ENCODE measurements at places on chromosomes 13 and 19. TPM values are rescaled to one million over a fixed set of nuclear protein-coding genes. Genes with fewer than 3 reads are reported as not detected.

DNA sequence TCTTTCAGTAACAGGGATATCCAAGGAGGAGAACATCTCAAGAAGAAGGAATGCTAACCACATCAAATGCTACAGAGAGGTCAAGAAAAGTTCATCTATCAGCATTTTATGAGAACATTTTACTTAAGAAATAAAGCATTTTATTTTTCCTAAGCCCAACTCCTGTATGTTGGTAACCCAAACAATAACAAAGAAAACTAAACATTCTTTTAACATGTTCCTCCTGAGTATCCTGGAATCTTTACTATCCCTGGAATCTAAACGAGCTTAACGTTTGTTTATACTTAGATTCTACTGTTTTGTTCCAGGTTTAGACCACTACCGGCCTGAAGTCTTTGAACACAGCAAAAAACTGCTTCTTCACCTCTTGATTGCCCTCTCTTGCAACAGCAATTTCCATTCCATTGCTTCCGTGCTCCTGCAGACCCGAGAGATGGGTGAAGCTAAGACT lies 89.7 kb downstream of the ZAR1L start:
- DNase-seq: no peak
- no peaks in the 10 kb centered on the region for H3K4me1 ChIP-seq
- no peak overlapping the region for H3K4me3 ChIP-seq

Gene RDH8
- total RNA-seq: not detected

Gene NLRP7
- not detected for total RNA-seq

- DNase-seq: no peak
- H3K4me3 ChIP-seq: no peak overlapping the region
- peaks cover 19% of the 10 kb centered on the region for H3K36me3 ChIP-seq
- H3K27ac ChIP-seq: no peak overlapping the region
- no peaks in the 10 kb centered on the region for H3K4me1 ChIP-seq
- no peaks in the 10 kb centered on the region for H3K27me3 ChIP-seq
Measured at GRCh38 chr13:97384371-97384770, 49.6 kb upstream of the RAP2A start.

GRCh38 chr13:113080901-113081521 lies 24.6 kb upstream of the F7 start:
- H3K4me1 ChIP-seq: no peaks in the 10 kb centered on the region
- no peaks in the 10 kb centered on the region for H3K27me3 ChIP-seq
- no peak overlapping the region for H3K4me3 ChIP-seq
- DNase-seq: no peak
- no peak overlapping the region for H3K27ac ChIP-seq

- H3K27ac ChIP-seq: no peak overlapping the region
- H3K27me3 ChIP-seq: no peaks in the 10 kb centered on the region
- H3K4me3 ChIP-seq: no peak overlapping the region
- H3K36me3 ChIP-seq: no peaks in the 10 kb centered on the region
- no peaks in the 10 kb centered on the region for H3K4me1 ChIP-seq
Measured at GRCh38 chr19:13633109-13633508, 126.8 kb upstream of the CACNA1A start.

DNA sequence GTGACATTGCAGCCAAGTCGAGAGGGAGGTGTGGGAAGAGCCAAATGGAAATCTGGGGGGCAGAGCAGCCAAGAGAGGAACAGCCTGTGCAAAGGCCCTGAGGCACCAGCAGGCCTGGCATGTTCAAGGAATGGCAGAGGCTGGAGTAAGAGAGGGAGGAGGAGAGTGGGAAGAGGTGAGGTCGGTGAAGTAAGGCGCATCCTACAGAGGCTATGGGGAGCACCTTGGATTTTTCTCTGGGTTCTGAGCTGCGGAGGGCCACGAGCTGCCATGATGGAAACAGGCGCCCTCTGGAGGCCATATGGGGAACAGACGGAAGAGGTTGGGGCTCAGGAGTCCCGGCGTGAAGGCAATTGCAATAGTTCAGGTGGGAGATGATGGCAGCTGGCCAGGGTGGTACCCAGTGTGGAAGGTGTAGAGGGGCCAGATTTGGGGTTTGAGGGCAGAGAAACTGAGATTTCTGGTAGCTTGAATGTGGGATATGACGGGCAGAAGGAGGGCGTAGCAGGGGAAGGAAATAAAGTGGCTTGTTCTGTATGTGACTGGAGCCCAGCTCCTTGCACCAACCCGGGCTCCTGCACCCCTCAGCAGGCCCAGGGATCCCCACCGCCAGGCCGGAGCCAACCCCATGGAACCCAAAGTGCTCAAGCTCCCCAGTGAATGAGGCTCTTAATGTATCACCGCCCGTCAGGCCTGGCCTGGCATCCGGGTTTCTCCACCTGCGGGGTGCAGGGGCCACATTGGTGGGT lies 20.5 kb upstream of the STRN4 start:
- no peak overlapping the region for H3K27ac ChIP-seq
- H3K4me1 ChIP-seq: no peaks in the 10 kb centered on the region
- H3K4me3 ChIP-seq: no peak overlapping the region
- no peaks in the 10 kb centered on the region for H3K27me3 ChIP-seq

Gene SULT2B1
- total RNA-seq: not detected

GRCh38 chr19:41334793-41335192 lies 18.9 kb downstream of the TGFB1 start:
- peaks cover 5% of the 10 kb centered on the region for H3K4me1 ChIP-seq
- H3K36me3 ChIP-seq: peaks cover 48% of the 10 kb centered on the region

Gene SYCN
- total RNA-seq: not detected

Gene PROSER1
- total RNA-seq: 44.1 TPM

Gene ZNF549
- 3.1 TPM for total RNA-seq

Gene MEDAG
- 30.2 TPM for total RNA-seq

Gene FFAR1
- total RNA-seq: not detected

Gene ANGPTL4
- 4.6 TPM for total RNA-seq

Gene LYPD3
- total RNA-seq: not detected

Gene SIGLEC10
- not detected for total RNA-seq

DNA sequence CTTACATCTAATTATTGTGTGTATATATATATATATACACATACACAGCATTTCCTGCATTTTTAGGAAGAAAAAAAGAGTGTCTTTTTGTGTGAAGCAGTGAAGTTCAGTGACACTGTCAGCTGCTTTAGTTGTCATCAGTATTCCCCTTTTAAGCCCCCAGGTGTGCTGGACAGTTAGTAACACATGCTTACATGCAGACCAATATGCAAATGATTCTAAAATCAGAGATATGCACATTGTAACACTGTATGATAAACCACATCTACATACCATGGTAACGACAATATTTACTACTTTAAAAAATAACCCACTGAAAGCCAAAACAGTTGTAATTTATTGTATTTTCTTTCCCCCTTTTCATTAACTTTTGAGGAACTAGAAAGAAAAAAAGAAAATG lies 16.8 kb downstream of the LHFPL6 start:
- H3K27ac ChIP-seq: no peak overlapping the region
- no peaks in the 10 kb centered on the region for H3K4me1 ChIP-seq
- H3K27me3 ChIP-seq: no peaks in the 10 kb centered on the region
- no peak for DNase-seq

DNA sequence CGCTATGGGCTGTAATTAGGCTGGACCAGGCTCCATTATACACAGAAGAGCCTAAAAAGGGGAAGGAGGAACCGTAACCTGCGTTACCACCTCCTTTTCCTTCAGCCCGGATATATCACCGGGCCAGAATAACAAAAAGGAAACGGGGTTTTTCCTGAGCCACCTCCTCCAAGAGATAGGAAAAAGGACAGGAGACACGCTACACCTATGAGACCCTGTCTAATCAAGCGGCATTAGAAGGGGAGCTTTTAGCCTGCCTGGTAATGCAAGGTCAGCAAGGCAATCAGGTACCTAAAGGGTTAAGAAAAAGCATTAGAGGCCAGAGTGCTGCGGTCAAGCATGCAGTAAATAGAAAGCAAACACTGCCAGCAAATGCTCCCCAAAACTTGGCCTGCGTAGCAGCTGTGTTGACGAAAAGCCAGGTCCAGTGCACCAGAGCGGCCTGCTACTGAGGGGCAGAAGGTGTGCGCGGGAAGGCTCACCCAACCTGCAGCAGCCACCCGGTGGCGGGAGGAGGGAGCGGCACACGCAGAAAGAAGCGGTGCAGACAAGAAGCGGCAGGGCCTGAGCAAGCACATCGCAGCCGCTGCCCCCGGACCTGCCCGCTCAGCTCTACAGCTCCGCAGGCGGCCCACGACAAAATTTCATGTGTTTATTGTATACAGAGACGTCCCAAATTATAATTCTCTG lies 1466.1 kb downstream of the UQCRFS1 start:
- no peaks in the 10 kb centered on the region for H3K4me1 ChIP-seq
- no peak overlapping the region for H3K27ac ChIP-seq
- no peaks in the 10 kb centered on the region for H3K36me3 ChIP-seq
- no peak overlapping the region for H3K4me3 ChIP-seq
- DNase-seq: no peak

DNA sequence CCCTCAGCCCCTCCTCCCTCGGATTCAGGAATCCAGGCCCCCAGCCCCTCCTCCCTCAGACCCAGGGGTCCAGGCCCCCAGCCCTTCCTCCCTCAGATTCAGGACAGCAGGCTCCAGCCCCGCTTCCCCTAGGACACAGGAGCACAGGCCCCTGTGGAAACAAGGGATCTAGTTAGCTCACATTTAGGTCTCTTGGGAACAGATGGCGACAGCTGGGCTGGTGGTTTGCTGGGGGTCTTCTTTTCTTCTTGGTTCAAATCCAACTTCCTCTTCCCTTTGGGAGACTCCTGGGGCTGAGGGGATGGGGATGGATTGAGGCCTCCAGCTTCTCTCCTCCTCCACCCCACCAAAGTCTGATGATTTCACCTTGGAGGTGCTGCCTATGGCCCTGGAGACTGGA lies 19.6 kb downstream of the ZNF575 start:
- no peak overlapping the region for H3K27ac ChIP-seq
- peaks cover 2% of the 10 kb centered on the region for H3K36me3 ChIP-seq
- DNase-seq: no peak
- no peaks in the 10 kb centered on the region for H3K27me3 ChIP-seq

GRCh38 chr13:44117351-44117750 lies 237.6 kb downstream of the LACC1 start:
- peak; percentile 66 for DNase-seq
- H3K4me3 ChIP-seq: no peak overlapping the region
- no peaks in the 10 kb centered on the region for H3K36me3 ChIP-seq

DNA sequence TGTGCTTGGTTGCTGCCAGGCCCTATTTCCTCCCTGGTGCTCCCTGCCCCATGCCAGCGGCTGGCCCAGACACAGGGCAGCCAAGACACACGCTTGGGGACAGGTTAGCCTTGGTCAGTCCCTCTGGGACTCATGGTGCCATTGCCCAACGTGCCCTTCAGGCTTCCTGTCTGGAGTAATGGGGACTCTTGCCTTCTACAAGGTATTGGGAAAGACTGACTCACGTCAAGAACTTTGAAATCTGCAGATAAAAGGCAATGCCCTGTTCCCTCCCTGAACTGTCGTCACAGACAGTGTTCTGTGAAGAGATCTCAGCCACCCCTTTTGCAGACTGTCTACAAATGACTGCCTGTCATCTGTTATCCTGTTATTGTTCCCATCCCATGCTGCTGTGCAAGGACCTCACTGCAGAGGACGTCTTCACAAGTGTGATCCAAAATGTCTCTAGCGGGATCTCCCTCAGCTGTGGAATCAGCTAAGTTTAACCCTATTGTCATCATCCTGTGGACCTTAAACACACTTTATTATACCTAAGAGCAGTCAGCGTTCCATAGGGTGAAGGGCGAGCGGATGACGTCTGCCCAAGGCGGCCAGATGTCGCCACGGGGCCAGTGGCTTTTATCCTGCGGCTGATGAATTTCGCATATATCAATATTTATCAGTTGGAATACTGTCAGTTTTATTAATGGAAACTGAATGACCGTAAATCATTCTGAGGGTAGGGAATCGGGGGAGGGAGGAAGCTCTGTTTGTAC lies 59.0 kb downstream of the GSX1 start:
- no peak overlapping the region for H3K4me3 ChIP-seq
- H3K27ac ChIP-seq: no peak overlapping the region
- peaks cover 2% of the 10 kb centered on the region for H3K27me3 ChIP-seq

- H3K27me3 ChIP-seq: no peaks in the 10 kb centered on the region
- no peak for DNase-seq
- H3K36me3 ChIP-seq: no peaks in the 10 kb centered on the region
- H3K4me3 ChIP-seq: no peak overlapping the region
Measured at GRCh38 chr19:51025401-51025800, 1.0 kb downstream of the KLK11 start.
